ENCODE measurements at places on chromosomes 4 and X. TPM values are rescaled to one million over a fixed set of nuclear protein-coding genes. Genes with fewer than 3 reads are reported as not detected.

DNA sequence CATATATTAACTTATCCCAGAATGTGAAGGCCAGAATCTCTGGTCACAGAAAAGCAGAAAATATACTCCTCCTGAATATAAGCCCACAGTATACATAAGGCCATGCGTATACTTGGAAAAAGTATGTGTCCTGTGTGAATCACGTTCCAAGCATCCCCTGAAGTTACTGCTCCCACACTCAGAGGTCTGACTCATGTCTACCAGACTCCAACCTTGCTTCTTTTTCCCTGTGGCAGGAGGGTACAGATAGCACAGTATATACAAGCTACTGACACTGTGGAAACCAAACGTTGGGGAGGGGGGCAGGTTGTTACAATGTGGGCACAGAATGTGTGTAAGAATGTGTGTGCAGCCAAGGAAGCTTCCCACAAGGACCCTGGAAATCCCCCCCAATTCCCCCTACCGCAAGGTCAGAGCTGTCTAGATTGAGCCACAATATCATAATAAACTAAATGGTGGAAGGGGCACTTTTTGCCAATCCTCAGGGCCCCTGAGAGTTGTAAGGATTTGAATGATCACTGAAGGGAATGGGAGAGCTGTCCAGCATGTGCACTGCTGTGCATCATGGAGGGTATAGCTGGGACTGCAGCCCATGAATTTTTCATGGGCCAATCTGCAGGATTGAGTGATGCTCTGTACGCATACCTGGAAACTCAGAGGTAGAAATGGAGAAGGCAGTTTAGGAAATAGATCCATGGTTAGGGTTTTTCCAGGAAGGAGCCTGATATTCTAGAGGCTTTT lies 7.4 kb upstream of the RELL1 start:
- no peak for DNase-seq

The GYPE gene
- total RNA-seq = 0.35 TPM

DNA sequence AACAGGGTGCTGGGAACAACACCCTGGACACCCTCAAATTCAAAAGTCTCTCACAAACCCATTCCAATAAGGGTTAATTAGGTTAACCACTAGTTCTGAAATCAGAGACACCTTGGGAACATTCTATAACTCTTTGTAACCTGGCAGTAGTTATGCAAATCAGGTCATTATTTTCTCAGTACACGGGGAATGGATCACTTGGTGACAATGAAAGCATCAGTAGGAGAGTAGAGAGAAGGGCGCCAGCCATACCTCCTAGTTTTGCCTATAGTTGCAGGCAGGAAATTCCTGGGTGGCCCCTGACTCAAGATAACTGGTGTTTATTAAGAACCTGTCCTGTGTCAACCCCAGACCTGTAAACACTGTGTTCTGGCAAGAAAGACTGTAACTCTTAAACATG lies 2.5 kb downstream of the CCDC110 start:
- DNase-seq = no peak

The COL4A6 gene
- total RNA-seq = 9.1 TPM

DNA sequence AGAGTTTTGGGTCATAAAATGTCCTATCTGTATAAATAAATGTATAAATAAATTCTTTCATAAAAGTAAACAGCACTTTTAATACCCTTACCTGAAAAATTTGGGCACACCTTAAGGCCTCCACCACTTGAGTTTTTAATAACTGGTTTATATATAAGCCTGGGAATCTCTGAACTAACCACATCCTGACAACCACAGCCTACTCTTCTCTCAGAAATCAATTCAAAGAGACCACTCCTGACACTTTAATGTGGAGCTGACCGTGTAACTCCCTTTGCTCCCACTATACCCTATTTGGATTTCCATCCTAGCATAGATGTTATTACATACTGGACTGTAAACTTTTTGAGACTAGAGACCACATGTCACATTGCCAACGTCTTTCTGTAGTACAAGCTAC lies 3.5 kb downstream of the FBXL5 start:
- DNase-seq = no peak

GRCh38 chr4:188111955-188112354 lies 2.6 kb upstream of the TRIML2 start:
- DNase-seq = no peak

GRCh38 chr4:38650133-38650532 lies 13.9 kb upstream of the KLF3 start:
- DNase-seq = no peak

DNA sequence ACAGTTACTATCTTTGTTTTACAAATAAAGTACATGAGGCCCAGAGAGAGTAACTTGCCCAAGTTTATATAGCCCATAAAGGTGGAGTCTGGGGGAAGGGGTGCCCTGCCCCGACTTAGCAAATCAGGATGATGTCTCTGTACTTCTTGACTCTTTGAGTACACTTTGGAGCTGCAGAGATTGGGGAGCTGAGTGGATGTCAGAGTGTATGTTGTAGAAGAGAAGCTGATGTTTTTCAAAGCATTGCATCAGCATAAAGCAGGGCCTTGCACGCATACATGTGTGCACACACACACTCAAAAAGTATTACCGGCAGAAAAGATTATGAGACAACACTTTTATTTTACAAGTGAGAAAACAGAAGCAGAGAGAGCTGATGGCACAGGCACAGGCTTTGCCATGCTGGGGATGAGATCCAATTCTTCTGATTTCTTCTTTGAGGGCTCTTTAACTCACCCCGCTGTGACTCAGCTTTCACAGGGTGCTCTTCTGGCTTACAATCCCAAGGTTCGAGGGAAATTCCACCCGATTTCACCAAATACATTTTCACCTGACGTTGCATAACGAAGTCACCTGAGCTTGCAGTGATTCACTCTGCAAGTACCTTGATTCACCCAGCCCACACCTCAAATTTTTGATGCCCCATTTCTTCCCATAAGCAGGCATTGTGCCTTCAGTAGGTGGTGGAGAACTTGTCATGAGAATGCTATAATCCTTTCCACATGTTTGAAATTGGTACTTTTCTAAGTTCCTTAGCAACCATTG lies 292.8 kb upstream of the BOD1L1 start:
- no peak for DNase-seq

DNA sequence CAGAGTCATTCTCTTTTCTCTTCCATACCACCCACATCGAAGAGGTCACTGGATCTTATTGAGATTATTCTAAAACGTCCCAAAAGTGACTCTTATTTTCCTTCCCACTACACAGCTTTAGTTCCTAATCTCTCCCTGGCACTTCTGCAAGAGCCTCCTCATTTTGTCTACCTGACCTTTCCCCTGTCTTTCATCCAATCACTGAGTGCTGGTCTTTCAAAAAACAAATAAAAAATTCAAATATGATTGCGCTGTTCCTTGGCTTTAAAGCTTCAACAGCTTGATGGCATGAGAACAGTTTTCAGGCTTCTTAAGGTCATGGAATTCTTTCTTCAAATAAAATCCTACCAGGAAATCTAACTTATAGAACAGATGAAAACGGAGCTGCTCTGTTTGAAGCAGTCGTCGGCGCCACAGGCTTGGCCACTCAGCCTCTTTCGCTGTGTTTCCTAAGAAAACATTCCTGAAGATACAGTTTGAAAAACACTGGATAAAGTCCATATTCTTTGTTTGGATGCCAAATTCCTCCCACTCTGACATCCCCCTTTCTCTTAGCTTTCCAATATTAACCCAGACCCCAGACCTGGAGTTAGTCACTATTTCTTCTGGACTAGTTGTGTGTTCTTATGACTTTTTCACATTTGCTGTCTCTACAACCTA lies 12.5 kb downstream of the SYTL5 start:
- no peak for DNase-seq

- DNase-seq = no peak
Measured at GRCh38 chrX:31993637-31994036, 921.8 kb upstream of the FTHL17 start.

The S100G gene
- total RNA-seq = not detected

DNA sequence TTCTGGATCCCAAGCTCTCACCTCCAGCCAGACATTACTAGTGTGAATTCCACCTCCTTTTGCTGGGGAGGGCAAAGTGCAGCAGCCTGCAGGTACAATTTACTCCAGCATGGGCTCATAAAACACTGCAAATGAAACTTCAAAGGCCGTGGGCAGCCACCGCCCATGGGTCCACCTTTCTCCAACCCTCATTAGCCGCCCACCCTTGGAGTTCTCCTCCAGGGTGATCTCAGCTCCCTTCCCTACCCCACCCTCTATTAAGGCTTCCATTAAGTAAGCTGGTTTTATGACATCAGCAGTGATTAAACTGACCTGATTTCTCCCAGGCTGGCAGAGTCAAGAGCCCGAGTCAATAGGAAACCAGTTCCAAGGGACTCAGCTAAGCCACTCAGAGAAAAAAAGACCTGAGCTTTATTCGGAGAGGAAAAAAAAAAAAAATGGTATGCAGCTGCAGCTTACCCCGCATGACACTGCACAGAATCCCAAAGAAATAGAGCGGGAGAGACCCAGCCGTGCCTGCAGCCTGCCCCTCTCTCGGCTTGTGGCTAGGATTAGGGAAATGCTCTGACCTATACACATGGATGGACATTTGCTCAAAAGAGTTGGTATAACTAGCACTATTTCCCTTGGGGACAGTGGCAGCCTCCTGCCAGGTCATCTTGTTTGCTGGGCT lies 319.6 kb downstream of the PTTG2 start:
- no peak for DNase-seq

DNA sequence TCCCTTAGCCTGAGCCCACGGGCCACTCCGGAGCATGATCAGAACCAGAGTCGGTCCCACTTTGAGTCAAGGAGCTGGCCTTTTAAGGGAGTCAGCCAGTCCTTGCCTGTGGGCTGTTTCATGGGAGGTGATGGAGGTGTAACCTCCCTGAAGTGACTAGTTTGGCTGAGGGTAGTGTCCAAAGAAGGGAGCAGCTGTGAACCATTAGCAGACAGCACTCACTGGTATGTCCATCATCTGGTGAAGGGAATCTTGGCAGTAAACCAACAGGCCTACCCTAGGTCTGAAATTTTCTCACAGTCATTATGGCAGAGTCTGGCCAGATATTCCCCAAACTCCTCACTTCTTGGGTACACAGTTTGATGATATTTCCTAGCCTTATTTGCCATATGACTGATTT lies 12.3 kb upstream of the REPS2 start:
- no peak for DNase-seq

The FGFR3 gene
- total RNA-seq = 1.7 TPM

GRCh38 chr4:102116121-102116520 lies 229.2 kb downstream of the SLC39A8 start:
- DNase-seq = no peak

DNA sequence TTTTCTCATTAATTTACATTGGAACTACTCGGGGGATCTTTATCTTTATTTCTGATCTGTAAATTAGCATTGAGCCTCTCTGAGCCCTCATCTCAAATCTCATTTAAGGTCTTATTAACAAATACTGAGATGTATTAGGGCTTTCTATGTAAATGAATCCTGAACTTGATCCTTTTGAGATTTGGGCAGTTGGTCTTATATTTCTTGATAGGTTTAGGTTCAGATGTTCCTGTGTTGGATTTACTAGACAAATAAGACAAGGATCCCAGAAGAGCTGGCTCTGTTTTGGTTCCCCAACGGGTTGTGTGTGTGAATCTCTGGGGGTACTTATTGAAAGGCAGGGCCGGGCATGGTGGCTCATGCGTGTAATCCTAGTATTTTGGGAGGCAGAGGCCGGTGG lies 36.1 kb downstream of the LONRF3 start:
- DNase-seq = no peak

All from left ventricle myocardium superior (tissue), 1 donor.